ENCODE measurements at places on chromosomes 5 and 9.

GRCh38 chr5:14594378-14595074 lies 12.9 kb downstream of the OTULINL start:
- DNase-seq: no peak

DNA sequence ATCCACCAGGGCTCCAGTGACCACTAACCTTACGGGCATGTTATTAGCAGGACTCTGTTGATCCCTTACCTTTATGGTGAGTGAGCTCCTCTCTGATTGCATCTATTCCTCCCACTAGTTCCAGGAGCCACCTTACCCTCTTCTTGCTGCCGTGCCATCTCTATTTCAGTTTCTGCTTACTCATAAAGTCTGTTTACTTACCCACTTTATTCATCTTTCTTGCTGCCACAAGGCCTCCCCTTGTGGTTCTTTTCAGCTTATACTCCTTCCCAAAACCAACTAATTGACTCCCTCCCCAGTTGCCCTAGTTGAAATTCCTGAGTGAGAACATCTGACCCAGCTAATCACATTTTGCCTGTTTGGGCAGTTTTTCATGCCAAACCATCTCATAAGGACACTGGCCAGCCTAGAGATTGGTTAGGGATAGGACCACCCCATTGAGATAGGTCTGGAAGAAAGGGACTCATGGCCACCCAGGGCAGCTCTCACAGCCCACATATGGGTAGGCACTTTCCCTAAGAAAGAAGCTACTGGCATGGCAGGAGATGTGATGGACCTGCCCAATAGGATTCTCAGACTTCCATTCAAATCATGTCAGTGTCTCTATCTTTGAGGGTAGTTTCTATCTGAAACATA lies 412.7 kb downstream of the EFNA5 start:
- DNase-seq: no peak

- DNase-seq: no peak
Measured at GRCh38 chr5:115509547-115509946, 35.0 kb downstream of the FEM1C start.

- no peak for DNase-seq
Measured at GRCh38 chr5:82816926-82817325, 260.3 kb downstream of the TMEM167A start.

DNA sequence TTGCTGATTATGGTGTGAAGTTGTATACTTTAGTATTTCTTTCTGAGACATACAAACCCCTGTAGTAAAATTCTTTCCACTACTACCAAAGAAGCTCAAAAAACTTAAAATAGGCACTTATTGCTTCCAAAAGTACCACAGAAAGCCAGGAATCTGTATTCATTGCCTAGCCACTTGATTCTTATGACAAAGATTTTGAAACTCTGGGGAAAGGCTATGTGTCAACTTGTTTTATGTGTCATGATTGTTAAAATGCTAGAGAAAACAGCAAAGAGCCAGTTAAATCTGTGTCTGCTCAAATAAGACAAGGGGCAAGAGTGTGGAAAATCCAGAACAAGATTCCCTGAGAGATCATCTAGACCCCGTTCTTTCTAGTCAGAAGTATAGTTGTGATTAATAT lies 6.0 kb downstream of the KIF2A start:
- no peak for DNase-seq

DNA sequence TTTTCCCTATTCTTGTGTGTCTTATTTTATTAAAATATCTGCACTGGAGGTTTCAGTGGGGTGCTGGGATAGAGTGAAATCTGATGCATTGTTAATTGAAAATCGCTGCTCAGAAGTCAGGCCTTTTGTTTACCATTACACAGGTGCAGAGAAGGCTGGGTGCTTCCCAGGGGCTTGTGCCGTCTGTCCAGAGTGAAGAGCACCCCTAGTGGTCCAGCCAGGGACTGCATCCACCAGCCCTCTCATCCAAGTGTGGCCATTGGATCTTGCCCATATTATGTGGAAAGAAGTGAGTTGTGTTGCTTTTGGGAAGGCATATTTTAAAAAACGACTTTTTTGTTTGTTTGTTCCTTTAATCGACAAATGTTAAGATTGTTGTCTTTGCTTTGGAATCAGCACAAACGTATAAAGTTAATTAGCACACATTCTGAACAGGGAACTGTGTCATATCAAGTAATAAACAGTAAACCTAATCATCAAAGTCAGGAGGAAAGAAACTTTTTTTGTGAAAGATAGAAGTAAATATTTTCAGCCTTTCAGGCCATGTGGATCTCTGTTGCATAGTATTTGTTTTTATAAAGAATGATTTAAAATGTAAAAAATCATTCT lies 315.6 kb downstream of the MTRR start:
- DNase-seq: peak; percentile 7

DNA sequence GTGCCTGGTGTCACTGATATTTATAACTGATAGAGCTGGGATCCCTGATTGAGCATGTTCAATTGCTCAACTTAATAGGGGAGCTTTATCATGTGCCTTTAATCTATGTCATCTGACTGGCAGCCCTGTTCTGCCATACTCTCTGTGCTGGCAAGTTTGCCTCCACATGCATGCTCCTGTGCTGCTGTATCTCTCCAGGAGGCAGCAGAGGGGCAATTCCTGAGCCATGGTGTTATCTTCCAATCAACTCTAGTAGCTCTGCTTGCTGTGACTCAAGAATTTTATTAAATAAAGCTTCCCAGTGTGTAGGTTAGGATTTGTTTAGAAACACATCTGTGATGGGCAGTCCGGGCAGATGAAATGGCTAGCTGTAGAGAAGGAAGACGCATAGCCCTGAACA lies 642.0 kb downstream of the KIF4B start:
- no peak for DNase-seq

DNA sequence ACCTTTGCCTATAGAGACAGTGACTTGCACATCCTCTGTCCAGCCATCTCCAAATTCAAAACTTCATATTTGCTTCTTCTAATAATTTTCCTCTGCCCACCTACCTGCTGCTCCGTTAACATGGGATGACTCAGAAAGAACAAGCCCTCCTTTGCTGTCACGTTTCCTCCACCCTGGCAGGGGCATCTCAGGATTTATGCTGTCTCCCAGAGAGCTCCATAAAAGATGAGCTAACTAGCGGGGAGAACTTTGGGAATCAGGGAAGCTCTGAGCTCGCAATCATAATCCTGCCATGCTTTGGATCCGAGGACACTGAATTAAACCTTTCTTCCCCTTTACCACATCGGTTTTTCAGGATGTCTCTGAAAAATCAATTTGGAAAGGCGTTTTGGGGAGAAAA lies 78.4 kb upstream of the FSTL4 start:
- no peak for DNase-seq

GRCh38 chr5:43367453-43367852 lies 44.7 kb downstream of the CCL28 start:
- no peak for DNase-seq
